Brain pericyte (primary cell): ENCODE measurements at places on chromosomes 4 and X.

DNA sequence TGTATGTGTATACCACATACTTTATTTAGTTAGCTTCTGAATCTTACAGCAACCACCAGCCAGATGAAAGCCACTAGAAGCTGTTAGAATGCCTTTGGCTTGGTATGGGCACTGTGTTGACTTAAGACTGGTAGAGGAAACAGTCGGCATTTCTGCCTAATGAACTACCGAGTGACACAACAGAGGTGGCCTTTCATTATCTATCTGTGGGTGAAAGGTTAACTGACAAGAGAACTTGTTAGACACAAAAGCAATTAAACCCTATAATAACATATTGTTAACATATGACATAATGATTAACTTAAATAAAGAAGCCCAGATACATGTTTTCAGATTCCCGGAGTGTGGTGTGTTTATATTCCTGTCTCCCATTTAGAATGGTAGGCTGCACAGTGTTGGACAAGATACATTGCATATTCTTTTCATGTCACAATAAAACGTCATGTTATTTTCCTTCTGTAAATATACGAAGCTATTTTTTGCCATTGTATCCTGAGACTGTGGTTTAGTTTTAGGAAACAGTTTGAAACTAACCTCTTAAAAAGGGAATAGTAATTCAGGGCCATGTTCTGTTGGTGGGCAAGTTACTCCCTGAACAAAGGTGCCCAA lies 181.5 kb downstream of the SLIT2 start:
- no peak for DNase-seq

DNA sequence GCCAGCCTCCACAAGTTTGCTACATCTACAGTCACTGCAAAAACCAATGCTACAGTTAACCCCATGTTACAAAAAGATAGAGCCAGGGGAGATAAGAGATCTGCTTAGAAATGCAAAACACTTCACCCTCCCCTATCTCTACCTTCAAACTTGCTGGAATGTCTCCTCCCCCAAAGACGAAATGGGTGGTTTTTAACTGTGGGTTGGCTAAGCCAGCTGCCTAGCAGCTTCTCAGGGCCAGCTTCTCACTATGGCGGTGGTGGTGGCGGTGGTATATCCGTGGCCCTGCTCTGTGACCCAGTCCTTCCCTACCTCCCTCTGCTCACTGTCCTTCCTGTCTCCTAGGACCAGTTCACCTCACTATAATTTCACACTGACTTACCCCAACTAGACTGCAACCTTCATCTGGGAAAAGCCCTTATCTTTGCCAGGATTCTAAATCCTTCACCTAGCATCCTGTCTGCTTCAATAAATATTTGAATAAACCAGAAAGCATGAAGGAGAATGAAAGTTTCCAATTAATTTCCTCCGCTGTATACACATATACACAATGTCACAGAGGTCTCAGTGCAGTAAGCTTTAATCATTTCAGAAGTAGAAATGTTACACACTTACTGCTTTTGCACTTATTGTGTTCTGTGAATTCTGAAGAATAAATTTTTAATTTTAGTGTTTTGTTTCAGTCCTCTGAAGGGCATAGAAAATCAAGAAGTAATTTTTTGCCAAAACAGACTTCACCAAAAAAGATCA lies 46.3 kb downstream of the SH3KBP1 start:
- no peak for DNase-seq

GRCh38 chrX:5632887-5633286 lies 595.8 kb downstream of the NLGN4X start:
- DNase-seq: no peak

- no peak for DNase-seq
Measured at GRCh38 chrX:16077811-16078210, 45.6 kb upstream of the GRPR start.

DNA sequence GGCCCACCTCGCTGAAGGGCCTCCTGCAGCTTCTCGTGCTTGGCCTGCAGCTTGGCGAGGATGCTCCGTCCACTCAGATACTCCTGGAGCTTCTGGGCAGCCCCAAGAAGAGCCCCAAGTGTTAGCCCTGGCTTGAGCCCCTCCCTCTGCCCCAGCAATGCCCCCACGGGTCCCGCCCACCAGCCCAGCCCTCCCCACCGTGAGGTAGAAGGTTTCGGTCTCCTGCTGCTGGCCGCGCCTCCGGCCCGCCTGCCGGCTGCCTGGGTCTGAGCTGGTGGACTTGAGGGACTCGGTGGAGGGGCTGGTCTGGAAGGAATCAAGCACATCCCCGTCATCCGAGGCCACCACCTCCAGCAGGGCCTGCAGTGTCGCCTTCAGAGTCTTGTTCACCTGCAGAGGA lies 8.7 kb downstream of the AVPR2 start:
- DNase-seq: no peak

GRCh38 chr4:48212165-48212564 lies 57.5 kb downstream of the TEC start:
- no peak for DNase-seq

GRCh38 chrX:17056868-17057608 lies 110.6 kb downstream of the REPS2 start:
- DNase-seq: no peak

DNA sequence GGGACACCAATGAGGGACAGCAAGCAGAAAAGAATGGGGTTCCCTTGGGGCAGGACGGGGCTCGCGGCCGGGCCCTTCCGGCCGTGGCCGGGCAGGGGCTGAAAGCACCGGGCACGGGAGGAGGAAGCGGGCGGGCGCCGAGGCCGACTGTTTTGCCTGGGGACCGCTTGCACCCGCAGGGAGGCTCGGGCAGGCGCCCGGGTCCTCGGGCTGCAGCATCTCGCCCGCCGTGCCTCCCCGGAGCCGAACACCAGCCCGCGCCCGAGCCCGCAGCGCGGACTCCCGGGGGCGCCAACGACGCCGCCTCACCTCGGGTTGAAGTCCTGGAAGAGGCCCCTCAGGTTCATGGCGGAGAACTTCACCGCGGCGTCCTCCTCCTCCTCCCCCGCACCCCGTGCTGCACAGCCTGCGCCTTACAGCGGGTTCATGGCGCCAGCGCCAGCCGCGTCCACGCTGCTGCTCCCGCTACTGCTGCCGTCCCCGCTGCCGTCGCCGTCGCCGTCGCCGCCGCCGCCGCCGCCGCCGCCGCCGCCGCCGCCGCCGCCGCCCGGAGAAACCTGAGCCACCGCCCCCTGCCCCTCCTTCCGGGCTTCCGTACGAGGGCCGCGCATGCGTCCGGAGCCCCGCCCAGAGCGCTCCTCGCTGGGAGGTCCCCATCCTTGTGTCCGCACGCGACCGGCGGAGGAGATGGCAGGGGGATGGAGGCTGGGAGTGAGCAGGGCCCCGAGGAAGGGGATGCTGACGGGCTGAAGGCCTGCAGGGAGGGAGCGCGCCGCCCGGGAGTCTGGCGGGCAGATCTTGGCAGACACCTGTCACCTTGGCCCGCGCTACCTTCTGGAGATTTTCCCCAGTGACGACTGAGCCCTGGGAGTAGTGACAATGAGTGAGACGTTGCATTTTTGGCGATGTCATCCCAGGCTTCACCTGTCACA lies at the start of gene TMEM185A:
TSS of gene TMEM185A (minus strand) at position 559 of the 932 bp plus-strand sequence. CDS start at position 347, 212 bp downstream.
- no peak for DNase-seq

GRCh38 chrX:29634516-29634915 lies 580.8 kb upstream of the MAGEB2 start:
- DNase-seq: no peak

- no peak for DNase-seq
Measured at GRCh38 chrX:53714580-53715345, 28.2 kb upstream of the HUWE1 start.

DNA sequence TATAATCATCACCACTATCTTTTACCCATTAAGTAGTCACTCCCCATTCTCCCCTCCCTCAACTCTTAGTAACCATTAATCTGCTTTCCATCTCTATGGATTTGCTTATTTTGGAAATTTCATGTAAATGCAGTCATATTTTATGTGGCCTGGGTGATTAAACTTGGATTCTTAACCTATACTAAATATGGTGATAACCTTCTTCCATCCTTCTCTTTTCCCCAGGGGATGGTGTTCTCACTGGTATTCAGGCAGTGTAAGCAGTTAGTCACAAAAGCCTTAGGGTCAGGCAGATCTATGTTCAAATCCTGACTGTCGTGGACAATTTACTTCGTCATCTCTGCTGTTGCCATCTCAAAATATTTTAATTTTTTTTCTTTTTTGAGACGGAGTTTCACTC lies 29.6 kb downstream of the RAB40AL start:
- no peak for DNase-seq

DNA sequence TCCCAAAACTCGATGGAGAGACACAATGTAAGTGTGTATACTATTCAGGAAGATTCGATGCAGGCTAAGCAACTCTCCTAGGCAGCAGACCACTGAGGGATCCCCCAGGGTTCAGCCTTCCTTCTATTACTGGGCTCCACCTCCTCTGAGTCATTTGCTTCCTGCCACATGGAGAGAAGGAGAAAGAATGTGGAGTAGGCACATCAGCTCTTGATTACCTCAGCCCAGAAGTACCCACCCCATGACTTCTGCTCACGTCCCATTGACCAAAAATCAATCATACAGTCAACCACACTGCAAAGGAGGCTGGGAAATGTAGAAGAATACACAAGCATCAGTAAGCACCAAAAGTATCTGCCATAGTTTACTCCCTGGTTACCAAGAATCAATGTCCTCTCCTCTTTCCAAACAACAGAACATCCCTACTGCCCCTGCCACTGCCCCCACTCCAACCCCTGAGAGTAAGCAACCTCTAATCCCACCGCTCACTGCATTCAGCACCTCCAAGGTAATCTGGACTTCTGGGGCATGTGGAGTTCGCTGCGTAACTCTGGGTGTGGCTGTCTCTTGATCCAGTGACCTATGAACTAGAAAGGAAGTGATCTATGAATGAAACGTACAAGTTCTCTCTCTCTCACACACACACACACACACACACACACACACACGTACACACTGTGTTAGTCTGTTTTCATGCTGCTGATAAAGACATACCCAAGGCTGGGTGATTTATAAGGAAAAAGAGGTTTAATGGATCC lies 91.2 kb upstream of the C1QTNF7 start:
- peak; percentile 37 for DNase-seq

GRCh38 chr4:170022211-170022610 lies 4.0 kb downstream of the MFAP3L start:
- no peak for DNase-seq

DNA sequence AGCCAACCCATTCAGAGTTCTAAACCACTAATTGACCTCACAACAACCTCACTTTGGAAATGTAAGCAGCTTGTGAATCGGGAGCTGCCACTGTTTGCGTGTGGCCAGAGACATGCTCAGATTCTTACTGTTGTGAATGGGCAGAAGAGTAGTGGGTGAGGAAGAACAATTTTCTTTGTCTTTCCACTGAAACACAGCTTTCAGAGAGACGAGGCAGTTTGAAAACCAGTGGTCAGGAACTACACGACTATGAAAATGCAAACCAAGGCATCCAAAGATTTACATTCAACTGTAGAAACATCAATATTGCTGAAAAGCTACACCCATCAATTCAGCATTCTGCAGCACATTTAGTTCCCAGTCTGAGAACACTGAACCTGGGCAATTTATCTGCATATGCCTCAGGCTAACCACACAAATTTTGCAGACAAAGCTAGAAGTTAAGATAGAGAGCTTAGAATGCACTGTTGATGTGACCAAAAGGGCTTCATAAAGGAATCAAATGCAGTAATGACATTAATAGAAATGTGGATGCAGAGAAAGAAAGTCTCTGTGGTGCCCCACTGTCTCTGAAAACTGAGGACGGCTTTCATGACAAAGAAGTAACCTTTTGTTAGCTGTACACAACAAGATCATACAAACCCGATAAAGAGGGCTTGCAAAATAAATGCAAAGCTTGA lies 134.3 kb downstream of the APBB2 start:
- no peak for DNase-seq

DNA sequence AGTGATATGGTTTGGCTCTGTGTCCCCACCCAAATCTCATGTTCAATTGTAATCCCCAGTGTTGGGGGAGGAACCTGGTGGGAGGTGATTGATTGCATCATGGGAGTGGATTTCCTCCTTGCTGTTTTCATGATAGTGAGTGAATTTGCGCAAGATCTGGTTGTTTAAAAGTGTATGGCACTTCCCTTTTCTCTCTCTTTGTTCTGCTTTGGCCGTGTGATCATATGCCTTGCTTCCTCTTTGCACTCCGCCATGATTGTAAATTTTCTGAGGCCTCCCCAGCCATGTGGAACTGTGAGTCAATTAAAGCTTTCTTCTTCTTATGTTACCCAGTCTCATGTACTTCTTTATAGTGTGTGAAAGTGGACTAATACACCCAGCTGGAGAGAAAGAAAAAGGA lies 113.0 kb upstream of the AADAT start:
- DNase-seq: no peak

DNA sequence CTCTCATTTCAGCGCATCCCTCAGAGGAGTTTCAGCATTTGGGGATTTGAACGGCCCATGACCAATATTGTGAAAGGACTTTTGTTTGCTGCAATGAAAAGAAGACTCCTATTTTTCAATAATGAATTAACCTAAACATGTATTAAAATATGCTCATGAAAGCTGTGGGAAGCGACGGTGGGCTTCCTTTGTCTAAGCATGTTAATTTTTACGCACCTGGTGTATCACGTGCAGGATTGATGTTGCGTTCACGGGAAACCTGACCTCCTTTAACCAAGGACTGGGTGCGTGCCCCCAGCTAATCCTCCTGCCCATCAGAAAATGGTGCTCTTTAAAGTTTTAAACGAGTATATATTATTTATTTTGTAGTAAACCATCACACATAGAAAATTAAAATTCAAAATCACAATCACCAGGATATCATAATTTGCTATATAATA lies 590 bp upstream of the CCDC110 start:
- no peak for DNase-seq
